ENCODE measurements at places on chromosomes 6 and 20.

- DNase-seq = no peak
Measured at GRCh38 chr6:36745283-36745682, 47.7 kb downstream of the RAB44 start.

DNA sequence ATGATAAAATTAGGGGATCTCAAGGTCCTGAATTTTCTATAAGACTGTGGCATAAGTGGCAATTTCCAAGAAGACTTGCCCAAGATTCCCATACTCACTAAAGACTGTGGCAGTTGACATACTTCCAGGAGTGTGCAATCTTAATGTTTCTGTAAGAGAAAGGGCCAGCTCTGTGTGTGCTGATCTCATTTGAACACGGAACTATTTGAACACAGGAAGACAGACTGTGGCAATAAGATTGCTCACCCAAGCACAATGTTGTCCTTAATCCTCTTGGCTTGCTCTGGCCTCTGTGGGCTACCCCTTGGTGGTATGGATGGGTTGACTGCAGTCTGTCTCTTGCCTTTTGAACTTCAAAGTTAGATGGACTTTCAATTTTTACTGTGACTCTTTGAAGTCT is 151.4 kb downstream of the PHF3 start:
- no peak for DNase-seq

GRCh38 chr6:33571637-33572316 is 8.3 kb downstream of the BAK1 start:
- DNase-seq = no peak

GRCh38 chr20:44288252-44288651 is 22.8 kb downstream of the FITM2 start:
- no peak for DNase-seq

DNA sequence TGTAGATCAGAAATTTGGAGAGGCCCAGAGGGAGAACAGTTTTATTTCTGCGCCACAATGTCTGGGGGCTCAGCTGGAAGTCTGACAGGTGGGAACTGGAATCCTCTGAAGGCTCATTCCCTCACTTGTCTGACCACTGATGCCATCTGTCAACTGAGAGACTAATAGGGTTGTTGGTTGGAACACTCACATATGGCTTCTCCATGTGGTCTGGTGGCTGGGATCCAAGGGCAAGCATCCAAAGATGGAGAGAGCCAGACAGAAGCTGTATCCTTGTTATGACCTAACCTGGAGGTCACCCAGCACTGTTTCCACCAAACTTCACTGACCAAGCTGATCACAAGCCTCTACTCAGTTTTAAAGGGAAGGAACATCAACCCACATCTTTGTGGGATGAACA is 117.9 kb upstream of the AKAP12 start:
- peak; percentile 64 for DNase-seq

GRCh38 chr6:170453586-170454511 is 99.3 kb downstream of the PSMB1 start:
- no peak for DNase-seq

- DNase-seq = no peak
Measured at GRCh38 chr20:3545401-3545925, 74.6 kb downstream of the ATRN start.

DNA sequence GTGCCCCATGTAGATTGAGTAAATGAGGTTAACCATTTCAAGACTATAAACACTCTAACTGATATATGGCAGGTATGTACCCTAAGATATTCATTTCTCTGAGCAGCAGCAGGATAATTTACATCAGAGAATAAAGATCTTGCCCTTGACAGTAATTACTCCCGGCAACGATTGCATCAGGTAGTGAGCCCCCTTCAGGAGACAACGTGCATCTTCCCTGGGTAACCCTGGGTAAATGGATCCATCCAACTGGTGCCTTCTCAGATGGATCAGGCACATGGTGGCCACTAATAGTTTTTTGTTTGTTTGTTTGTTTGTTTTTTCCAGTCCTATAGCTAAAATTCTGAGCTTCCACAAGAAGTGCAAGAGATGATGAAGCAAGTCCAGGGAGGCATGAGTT is 469.4 kb upstream of the SLC35B3 start:
- DNase-seq = no peak

DNA sequence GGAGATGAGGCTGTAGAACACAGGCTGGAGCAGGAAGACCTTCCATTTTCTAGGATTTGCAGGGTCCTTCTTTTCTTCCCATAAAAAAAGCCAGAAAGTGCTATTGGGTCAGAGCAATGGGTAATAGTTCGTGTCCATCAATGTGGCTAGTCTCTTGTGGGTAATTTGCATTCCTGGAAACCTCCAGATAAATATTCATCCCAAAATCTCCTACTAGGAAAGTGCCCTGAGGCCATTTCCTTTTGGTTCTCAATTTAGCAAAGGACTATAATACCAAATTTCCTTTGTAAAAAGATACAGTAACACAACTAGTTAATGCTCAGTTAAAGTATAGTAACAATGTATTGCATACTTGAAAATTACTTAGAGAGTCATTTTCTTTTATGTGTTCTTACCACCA is 138.1 kb upstream of the TAB2 start:
- DNase-seq = no peak

DNA sequence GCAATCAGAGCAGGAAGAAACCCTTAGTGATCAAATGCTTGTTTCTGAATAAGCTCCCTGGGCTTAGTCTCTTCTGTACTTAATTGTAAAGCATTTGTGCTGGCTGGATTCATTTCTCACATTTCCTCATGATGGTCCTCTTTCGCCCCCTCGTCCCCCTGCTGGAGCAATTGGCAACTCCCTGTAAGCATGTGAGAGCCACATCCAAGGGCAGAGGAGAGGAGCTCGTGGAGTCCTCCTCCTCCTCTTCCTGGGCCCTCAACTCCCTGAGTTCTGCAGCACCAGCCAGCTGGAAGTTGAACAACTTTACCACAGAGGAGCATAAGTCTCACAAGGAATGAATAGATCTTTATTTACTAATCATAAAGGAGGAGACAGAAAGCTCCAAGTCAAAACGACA is 12.6 kb downstream of the ANKEF1 start:
- peak; percentile 33 for DNase-seq

All from lung (tissue), 17 donors.